Stromal cell of bone marrow (primary cell): ENCODE measurements at places on chromosomes 4 and X.

DNA sequence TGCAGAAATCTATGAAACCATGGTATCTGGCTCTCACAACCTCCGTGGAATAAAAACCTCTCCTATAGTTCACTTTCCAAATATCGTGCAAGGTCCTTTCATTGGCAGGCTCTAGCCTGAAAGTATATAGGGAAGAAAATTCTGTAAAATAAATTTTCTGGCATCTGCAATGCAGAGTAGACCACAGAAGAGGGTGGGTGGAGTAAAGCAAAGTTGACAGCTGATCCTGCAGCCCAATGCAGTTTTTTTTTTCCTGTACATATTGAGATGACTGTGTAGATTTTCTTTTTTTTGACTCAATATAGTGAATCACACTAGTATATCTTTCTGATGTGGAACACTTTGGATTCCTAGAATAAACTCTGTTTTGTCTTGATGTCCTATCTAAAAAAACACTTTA, 56.7 kb downstream of the NPY2R start:
- DNase-seq, result no peak

DNA sequence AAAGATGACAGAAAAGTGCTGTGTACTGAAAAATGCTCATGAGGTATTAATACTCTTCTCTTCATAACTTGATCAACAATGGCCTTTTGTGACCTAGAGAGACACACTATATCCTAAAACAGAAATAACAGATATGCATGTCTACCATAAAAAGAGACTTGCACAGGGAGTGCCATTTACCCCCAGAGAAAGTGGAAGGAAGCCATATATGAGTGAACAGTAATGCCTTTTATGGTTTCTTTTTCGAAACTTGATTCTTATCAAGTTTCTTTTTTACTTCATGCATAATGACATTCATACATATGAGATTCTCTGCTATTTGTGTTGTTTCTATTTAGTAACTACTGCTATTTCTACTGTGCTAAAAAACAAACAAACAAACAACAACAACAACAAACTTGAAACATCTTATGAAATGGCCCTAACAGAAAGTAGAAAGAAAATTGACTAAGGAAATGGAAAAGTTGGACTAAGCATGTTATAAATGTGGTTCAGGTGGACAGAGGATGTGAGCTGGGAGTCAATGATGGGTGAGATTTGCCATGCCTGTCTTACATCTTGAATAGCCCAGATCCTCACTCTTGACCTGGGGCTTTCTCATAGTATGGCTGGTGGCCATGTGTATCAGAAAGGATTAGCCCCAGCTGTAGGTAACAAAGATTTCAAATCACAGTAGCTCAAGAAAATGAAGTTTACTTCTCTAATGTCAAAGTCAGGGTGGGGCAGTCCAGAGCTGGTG, 43.8 kb downstream of the GEMIN8 start:
- no peak for DNase-seq

DNA sequence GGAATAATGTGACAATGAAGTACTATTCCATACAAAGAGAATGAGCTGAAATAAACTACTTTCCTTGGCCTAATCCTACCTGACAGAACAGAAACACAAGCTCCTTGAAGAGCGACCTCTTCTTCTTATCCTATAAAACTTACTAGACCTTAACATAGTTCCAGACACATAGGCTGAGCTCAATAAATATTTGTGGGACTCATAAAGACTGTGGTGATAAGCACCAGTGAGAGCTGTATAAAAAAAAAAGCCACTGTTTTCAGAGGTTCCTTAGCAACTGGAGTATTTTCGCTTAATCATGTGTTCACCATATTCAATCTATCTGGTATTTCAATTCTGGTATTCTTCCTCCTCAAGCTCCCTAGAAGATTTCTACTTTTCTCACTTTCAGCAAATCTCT, 1129.6 kb downstream of the STPG2 start:
- no peak for DNase-seq

GRCh38 chrX:1124531-1124930, 87.9 kb downstream of the CRLF2 start:
- no peak for DNase-seq

GRCh38 chr4:174449152-174449551, 73.1 kb downstream of the HPGD start:
- DNase-seq, result no peak

DNA sequence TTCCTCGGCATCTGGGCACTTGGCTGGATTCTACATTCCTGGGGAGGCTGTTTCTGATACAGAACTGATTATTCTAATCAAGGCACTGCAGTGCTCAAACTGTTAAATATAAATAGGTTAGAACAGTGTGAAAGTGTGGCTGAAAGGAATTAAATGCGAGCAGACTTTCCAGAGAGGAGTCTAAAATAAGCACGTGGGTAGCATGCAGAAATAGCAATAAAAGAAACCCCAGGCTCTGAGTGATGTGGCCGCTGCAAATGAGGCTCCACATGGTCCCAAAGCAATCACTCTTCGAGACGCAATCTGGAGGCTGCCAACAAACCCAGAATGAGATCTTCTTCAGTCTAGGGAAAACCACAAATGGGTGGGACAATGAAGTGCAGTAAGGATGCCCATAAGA, 30.6 kb upstream of the MTM1 start:
- DNase-seq, result no peak

- no peak for DNase-seq
These were observed 26.8 kb downstream of the PDGFRA start for GRCh38 chr4:54255881-54256280.

DNA sequence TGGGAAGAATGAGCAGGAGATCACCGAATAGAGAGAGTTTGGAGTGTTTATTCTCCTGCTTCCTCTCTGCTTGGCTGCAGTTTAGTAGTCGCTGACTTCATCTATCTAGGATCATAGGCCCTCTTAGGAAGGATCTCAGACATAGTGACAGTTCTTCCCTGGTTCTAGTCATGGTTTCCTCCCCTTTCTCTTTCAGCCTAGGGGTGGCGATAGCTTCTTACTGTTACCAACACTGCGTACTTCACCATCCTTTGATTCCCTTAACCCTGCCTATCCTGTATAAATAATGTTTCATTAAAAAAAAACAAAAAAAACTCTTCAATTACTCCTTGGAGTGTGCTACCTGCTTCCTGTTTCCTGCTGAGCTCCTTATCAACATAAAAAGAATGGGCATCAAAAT, 103.8 kb downstream of the DDX53 start:
- no peak for DNase-seq

DNA sequence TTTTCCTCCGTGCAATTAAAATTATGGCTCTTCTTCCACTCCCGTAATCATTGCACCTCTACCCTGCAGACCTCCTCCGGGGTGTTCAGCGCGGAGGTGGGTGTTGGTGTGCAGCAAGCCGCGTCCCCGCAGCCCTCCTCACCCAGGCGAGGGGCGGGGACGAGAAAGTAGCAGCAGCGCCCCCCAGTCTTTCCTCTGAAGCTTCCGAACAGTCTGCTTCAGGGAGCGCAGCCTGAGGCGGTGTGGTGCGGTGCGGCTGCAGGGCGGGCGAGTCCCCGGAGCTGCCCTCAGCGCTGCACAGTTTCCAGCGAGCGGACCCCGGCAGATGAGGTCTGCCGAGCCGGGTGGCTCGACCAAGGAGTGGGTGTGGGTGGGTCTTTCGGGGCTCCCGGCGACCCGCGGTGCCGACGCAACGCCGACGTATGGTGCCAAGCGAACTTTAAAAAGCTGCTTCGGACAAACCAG, at the start of gene FRAS1:
Gene FRAS1, plus strand, starts transcription at position 189 of the 465 bp plus-strand sequence. CDS start 687 bp downstream, outside the sequence.
- DNase-seq, result no peak

GRCh38 chr4:41897698-41898097, 37.5 kb upstream of the TMEM33 start:
- DNase-seq, result no peak

- DNase-seq, result no peak
These were observed 216.6 kb upstream of the SLC7A11 start for GRCh38 chr4:138458751-138459150.

DNA sequence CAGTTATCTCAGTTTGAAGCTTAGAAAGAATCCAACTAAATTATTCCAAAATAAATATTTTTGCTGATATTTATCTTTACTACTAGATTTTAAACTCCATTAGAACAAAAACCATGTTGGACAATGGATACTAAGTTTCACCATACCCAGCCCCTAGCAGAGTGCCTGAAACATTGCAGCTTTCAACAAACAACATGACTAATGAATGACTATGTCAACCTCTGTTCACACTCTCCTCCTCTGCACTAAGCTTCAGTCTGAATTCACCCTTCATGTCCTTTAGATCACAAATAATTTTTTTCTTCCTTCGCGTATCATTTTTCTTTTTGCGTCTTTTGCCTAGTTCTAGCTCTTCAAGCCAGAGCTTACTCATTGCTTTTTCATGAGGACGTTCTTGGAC, 315.2 kb downstream of the PCDH10 start:
- no peak for DNase-seq

- no peak for DNase-seq
These were observed 12.0 kb downstream of the COL4A6 start for GRCh38 chrX:108426262-108426661.

GRCh38 chr4:39263895-39264294, 81.6 kb downstream of the WDR19 start:
- DNase-seq, result no peak

GRCh38 chrX:130772105-130772775, 130.8 kb downstream of the ENOX2 start:
- DNase-seq, result peak; percentile 42

- DNase-seq, result no peak
These were observed 430 bp upstream of the TRPC3 start for GRCh38 chr4:121952290-121952689.

GRCh38 chr4:74615411-74615810, 170.5 kb downstream of the AREG start:
- DNase-seq, result no peak

DNA sequence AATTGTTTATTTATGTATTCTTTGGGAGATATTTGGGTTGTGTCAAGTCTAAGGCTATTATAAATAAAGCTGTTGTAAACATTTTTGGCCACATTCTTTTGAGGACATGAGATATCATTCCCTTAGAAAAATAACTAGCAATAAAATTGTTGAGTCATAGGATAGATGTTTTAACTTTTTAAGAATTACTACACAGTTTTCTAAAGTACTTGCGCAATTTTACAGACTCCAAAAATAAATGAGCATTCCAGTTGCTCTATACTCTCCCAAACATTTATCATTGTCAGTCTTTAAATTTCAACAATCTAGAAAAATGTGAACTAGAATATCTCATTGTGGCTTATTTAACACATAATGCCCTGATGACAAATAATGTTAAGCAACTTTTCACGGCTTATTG, 189.1 kb upstream of the ADGRL3 start:
- no peak for DNase-seq

DNA sequence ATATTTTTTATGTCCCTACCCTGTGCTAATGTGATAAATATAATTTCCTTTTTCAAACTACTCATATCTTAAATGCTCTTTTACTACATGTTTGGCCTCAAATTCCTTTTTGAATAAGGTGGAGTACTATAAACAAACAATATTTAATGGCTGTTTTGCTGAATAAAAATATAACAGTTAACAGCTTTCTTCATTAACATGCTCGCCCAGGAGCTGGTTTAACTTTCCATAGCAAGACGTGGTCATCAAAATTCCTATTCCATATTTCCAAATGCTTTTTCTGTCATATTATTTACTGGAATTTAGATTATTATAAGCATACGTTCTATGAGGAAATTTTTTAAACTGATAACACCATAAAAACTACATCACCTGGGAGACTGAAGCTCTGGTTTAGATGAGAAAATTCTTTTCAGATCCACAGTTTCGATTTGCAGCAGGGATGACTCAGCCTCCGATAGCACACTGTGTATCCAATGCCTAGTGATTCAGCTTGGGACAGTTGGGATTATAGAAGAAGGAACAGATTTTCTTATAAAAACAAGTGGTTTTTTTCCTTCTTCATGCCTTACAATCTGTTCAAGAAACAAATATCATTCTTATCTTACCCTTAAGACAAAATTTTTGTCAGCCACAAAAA, 129.1 kb downstream of the FBXO8 start:
- DNase-seq, result peak; percentile 57

GRCh38 chr4:168618577-168619265, 121.9 kb downstream of the PALLD start:
- no peak for DNase-seq

DNA sequence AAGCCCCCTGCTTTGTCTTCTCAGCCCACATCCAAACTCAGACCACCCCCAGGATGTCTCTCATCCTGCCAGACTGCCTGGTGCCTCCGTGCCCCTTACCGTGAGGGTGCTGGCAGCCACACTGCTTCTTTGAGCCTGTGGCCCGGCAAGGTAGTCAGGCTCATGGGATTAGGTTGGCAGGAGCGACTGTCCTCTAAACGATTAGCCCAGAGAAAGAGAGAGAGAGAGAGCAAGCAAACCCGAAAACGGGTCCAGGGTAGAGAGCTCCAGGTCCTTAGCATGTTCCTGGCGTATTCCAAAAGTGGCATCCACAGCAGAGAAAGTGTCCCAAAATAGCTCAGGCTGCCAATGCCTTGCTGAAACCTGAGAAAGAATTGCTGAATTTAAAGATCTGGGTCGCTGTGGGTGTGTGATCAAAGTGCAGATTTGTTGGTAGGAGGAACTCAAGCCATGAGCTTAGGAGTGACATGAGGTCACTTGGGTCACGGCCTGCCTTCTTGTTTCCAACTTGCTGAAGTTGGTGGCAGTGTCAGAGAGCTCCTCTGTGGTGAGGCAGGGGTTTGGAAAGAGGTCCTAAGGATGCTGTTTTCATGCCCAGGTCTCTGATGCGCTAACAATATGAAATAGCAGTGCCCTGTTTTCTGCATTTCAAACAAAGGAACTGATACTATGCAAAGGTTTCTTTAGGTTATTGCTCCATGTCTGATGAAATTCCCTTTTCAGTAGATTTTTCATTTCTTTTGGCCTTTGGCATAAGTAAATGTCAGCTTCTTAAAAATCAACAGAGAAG, 81.6 kb downstream of the RTL9 start:
- DNase-seq, result no peak
